ENCODE measurements at places on chromosomes 3 and 15.

GRCh38 chr3:143427631-143428030 lies 308.1 kb downstream of the CHST2 start:
- no peak for DNase-seq

GRCh38 chr3:152293347-152294006 lies 24.7 kb downstream of the MBNL1 start:
- no peak for DNase-seq

- no peak for DNase-seq
Measured at GRCh38 chr3:113213896-113214587, 2.7 kb downstream of the BOC start.

GRCh38 chr3:41457176-41457575 lies 257.9 kb downstream of the CTNNB1 start:
- no peak for DNase-seq

DNA sequence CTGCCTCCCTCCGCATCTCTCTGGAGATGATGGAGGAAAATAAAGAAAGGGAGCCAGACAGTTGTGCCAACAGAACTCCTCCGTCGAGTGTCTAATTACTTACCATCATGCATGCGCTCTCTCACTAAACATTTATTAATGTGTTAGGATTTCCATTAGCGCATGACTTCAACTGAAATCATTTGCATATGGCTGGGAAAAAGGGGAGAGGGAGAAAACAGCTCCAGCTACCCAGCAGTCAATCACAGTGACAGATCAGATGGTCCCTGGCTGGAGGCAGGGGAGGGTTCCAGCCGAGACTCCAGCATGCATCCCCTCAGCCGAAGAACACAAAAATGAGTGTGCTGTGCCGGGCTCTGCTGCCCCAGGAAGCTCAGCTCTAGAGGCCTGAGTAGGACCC lies 6.8 kb upstream of the RHO start:
- no peak for DNase-seq

DNA sequence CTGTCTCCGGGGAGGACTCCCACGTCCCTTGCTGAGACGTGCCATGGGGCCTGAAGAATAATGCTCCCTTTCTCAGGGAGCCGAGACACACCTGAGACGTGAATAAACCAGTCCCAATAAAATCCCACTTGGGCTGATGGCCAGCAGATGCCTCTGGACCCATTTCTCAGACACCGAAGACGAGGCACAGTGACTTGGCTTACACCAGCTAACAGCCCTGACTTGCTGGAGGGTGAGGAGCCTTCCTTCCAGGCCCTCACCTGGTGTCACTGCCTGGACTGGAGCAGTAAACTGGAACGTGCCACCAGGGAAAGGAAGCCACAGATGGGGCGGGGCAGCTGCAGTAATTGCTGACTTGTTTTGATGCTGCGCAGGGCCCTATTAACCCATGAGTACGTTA lies 189.7 kb downstream of the PDZRN3 start:
- no peak for DNase-seq

DNA sequence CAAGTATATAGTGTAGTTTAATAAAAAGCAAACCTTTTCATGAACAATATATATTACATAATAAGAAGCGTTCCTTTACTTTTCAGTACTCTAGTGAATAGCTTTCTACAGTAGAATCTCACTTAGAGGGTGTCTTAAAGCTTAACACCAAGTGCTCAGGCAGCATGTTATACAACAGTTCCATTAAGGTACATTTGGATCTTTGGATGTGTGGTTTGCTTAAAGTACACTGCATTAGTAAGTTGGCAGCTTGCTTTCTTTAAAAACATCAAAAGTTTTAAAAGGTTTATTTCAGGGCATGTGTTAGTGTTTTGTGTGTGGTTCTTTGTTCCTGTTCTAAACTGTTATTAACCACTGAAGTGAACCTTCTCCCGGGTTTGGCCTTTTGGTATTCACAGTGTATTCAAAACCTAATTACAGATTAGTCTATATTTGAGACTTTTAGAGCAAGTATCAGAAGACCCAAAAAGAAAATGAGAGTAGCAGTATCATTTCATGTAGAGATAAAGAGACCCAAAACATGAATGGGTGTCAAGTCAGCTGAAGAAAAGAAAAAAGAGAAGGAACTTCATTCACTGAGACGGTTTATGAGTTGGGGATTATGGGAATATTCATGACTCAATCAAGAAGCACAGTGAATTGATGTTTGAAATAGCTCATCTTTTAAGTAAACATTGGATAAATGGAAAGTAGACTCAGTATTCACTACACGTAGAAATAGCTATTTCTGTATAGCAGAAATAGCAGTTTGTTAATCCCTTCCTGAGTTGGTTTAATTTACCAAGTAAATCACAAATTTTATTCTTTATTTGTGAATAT lies 93.9 kb downstream of the OPA1 start:
- DNase-seq, result no peak

GRCh38 chr3:34957677-34958076 lies 681.6 kb upstream of the ARPP21 start:
- no peak for DNase-seq

GRCh38 chr3:55486101-55486856 lies 827 bp downstream of the WNT5A start:
- no peak for DNase-seq

- no peak for DNase-seq
Measured at GRCh38 chr3:156983559-156983958, 157.4 kb downstream of the LEKR1 start.

DNA sequence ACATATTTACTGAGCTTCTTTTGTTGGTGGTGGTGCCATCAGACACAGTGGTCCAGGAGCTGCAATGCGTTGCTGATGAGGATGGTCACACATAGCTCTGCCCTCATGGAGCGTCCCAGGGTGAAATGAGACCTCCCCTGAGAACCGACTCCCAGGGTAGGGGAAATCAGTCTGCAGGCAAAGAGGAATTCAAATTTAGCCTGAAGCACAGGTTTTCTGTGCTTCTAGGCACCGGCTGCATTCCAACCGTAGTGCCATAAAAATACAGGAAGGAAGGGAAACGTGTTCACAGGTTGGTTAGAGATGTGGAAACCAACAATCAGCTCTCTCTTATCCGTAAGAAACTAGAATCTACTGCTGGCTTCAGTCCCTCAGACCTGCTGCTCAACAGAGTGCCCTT lies 19.2 kb downstream of the SMAD3 start:
- DNase-seq, result no peak

DNA sequence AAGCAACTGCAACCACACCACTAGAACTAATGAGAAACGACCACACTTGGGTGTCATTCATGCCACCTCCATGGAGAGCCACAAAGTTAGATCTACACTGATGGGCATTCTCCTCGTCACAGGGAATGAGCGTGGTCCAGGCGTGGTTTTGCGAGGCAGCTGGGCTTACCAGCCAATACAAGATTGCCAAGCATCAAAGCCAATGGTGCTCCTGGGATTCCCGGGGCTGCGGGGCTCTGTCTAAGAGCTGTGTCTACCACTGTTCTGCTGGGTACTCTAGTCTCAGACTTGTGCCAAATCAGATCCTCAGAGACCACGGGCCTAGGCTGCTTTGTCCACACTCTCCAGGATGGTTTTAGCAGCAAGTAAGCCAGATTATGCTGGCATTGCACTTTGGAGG lies 43.8 kb downstream of the RAB6B start:
- no peak for DNase-seq

DNA sequence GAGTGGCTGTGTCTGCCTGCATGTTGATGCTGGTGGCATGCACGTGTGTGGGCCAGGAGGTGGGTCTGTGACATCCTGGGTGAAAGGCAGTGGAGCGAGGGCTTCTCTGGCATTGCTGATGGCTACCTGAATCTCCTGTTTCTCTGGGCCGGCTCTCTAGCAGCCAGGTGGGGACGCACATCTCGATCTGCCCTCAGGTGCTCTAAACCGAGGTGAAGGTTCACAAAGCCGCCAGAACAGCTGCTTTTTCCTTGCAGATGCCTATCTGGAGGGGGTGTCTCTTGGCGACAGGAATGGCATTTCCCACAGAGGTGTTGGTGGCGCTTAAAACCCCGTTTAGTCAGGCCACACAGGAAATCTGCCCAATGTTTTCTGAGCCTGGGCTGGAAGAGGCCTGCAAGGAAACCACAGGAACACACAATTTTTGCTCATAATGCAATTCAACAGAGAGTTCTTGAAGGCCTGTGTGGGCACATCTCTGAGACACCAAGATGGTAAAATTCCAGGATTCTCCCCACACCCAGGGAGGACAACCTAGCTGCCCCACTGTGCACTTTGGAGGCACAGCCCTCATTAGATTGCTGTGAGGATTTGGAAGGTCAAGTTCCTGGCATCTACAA lies 11.9 kb downstream of the TMEM158 start:
- no peak for DNase-seq

DNA sequence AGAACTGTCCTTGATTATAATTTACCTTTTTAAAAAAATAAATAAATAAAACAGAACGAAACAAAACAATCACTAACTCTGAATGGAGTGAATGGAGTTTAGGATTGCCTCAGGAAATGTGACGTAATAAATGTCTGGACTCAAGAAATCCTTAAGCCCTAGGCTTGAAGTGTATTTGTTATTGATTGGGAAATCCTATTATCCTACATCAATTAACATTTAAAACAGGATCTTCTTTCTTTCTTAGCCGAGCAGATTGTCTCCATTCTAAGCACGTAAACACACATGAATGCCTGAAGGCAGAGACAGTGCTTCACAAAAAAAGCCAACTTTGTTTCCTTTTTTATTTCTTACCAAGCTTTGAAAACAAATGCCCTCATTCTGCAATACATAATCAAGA lies 33.4 kb downstream of the KAT2B start:
- no peak for DNase-seq

GRCh38 chr3:153192327-153192726 lies 30.3 kb downstream of the RAP2B start:
- DNase-seq, result no peak

DNA sequence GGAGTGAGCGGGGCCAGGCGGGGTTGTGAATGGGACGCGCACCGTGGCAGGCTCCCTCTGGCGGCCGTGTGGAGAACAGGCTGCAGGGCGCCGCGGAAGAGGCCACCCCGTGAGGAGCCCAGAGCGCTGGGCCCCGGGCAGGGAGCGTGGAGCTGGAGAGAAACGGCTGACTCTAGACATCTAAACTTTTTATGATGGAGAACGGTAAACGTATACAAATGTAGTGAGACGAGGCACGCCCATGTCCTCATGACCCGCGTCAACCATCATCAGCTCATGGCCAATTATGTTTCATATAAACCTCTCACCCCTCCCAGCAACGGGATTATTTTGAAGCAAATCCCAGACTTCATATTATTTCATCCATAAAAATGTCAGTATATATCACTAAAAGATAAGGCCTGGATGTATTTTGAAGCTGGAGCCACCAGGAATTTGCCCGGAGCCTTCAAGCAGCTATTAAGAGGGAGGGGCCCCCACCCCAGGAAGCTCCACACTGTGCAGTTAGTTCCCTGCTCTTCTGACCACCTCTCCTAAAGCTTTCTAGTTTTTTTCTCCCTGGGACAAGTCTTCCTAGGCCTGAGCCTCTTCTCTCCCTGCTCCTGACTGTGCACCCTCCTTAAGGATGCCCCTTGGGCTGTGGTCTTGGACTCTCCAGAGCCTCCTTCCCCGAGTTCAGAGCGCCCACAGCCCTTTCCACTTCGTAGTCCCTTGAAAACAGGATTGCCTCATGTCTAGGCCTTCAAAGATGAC lies 149.5 kb downstream of the SMAD6 start:
- no peak for DNase-seq

DNA sequence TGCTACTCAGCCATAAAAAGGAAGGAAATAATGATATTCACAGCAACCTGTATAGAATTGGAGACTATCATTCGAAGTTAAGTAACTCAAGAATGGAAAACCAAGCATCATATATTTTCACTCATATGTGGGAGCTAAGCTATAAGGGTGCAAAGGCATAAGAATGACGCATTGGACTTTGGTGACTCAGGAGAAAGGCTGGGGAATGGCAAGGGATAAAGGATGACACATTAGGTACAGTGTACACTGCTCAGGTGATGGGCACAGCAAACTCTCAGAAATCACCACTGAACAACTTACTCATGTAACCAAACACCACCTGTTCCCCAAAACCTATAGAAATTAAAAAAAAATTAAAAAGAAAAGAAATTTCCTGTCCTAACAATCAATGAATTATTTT lies 42.7 kb downstream of the ALCAM start:
- no peak for DNase-seq

GRCh38 chr3:195219351-195220230 lies 51.4 kb downstream of the XXYLT1 start:
- DNase-seq, result no peak

DNA sequence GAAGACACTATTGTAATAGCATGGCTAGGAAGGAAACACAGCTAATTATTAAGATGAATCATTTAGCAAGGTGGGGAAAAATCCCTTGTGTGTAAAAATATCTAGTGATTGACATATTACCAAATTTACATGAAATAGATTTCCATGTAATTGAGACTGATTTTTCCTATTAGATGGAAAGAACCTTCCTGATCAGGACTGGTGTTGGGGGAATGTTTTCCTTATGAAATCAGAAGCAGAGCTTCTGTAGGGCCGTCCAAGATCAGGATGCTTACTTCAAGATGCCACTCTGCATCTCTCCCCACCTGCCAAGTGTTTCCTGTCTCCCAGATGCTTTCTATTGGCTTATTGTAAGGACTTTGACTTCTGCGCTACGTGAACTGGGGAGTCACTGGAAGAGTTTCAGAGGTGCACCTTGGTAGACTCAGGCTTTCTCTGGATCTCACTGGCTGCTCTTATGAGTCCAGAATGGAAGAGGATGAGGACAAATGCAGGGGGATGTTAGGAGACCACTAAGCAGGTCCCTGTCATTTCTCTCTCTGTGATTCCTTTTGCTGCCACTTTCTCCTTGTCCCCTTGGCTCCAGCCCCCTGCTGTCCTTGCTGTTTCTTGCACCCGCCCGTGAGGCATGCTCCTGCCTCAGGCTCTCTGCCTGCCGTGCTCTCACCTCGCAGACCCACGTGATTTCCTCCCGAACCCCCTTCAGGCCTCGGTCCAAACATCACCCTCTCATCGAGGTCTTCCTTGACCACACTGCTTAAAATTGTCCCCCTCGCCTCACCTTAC lies 30.1 kb downstream of the BTD start:
- no peak for DNase-seq

DNA sequence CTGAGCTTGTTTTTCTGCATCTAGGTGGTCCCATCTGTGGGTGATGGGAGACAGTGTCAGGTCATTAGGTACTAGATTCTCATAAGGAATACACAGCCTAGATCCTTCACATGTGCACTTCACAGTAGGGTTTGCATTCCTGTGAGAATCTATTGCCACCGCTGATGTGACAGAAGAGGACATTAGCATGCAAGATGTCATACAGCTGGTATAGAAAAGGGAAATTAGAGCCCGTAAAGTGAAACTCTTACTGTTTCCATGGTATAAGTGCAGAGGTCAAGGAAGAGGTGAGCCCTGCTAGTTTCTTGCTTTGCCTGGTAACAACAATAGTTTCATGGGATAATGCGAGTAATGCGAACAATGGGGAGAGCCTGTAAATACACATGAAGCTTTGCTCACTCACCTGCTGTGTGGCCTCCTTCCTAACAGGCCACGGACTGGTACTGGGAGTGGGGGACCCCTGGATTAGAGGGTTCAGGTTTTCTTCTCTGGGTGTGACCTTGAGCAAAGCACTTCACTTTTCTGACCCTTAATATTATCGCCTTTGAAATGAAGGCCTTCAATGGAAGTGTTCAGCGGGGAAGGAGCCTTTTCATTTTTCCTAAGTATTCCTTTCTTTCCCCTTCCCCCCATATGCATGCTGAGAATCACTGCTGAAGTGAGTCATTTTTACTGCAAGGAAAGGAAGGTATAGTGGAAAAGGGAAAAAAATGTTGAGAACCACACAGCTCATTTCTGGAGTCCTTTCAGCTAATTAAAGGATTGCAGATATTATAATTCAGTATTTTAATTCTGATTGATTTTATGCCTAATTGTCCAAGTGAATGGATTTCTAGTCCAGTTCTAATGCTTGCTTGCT lies 286.4 kb downstream of the UBE2E2 start:
- no peak for DNase-seq

GRCh38 chr3:64684715-64685261 lies 3.0 kb downstream of the ADAMTS9 start:
- no peak for DNase-seq

Measured in epithelial cell of proximal tubule (primary cell).